Ureter (tissue), 1 donor: ENCODE measurements at places on chromosomes 4 and X. TPM values are rescaled to one million over a fixed set of nuclear protein-coding genes. Genes with fewer than 3 reads are reported as not detected.

The ASMT gene
- total RNA-seq, result 1.3 TPM

The VGLL1 gene
- total RNA-seq, result 85.6 TPM

The ARX gene
- total RNA-seq, result not detected

The FAT1 gene
- total RNA-seq, result 185 TPM

The RPS6KA3 gene
- 40.3 TPM for total RNA-seq

The GPR101 gene
- total RNA-seq, result not detected

The PDE6B gene
- total RNA-seq, result 15.1 TPM

The CXCL9 gene
- 1.2 TPM for total RNA-seq

The PPP2R2C gene
- 2.8 TPM for total RNA-seq

The NPY2R gene
- total RNA-seq, result not detected

- no peak for DNase-seq
Observed at GRCh38 chr4:148842843-148843242, 400.6 kb upstream of the NR3C2 start.

- DNase-seq, result no peak
Observed at GRCh38 chr4:157012781-157013180, 41.2 kb upstream of the PDGFC start.

DNA sequence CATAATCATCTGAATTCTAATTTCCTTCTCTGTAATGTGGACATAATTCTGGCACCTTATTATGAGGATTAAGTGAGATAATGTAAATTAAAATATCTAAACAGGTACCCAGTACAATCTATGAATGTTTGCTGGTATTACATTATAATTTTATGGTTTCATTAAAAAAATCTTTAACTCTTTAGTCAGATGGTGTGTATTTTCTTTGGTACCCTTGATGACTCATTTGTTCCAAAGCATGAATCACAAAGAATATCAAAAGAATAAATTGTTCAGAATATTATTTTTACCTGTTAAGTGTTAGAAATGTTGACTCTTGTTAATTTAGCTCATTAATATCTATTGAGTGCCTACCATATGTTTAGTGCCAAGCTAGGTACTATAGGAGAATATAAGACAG lies 74.3 kb downstream of the SNX25 start:
- no peak for DNase-seq

DNA sequence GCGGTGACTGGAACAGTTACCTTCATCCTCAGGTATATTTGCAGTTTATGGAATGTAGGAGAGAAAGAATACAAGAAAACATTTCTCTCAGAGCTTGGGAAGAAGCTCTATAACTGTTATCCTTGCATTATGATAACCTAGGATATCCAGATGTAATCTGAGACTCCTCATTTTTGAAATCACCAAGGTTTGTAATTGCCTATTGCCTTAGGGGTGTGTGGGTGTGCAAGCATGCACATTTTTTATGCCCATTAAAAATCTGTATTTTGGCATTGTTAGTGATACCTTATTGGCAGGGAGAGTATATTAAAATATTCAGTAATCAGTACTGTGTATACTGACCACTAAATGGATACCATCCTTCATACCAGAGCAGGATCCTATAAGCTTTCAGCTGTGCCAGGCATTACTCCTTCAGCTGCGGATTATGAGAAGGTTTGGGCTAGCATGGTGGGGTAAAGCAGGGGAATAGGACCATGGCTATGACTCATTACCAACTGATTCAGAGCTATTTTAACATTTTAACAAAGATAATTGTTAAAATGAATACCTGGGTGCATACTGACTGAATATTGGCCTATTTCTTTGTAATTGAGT lies 8.3 kb downstream of the SEC24B start:
- DNase-seq, result no peak

- no peak for DNase-seq
Observed at GRCh38 chr4:8374851-8375649, 65.5 kb downstream of the ACOX3 start.

DNA sequence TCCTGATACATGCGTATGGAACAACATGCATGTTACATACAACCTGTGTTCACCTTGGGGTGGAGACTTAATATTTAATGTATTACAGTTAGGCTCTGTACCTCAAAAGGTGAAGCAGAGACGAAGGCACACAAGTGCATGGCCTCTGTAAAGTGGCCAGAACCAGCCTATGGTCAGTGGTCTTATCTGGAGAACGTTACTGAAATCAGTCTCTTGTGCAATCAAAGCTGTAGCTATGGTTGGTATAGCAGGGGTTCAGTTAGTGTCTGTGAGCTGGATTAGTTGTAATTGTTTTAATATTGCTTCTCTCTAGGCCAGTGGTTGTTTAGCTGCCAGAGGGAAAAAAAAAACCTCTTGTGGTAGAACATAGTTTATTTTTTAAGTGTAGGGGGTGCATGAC lies 2.2 kb upstream of the TMEM33 start:
- DNase-seq, result no peak

- DNase-seq, result no peak
Observed at GRCh38 chr4:3687538-3687937, 78.6 kb upstream of the ADRA2C start.

GRCh38 chr4:140637836-140638235 lies 69.1 kb upstream of the UCP1 start:
- DNase-seq, result no peak

DNA sequence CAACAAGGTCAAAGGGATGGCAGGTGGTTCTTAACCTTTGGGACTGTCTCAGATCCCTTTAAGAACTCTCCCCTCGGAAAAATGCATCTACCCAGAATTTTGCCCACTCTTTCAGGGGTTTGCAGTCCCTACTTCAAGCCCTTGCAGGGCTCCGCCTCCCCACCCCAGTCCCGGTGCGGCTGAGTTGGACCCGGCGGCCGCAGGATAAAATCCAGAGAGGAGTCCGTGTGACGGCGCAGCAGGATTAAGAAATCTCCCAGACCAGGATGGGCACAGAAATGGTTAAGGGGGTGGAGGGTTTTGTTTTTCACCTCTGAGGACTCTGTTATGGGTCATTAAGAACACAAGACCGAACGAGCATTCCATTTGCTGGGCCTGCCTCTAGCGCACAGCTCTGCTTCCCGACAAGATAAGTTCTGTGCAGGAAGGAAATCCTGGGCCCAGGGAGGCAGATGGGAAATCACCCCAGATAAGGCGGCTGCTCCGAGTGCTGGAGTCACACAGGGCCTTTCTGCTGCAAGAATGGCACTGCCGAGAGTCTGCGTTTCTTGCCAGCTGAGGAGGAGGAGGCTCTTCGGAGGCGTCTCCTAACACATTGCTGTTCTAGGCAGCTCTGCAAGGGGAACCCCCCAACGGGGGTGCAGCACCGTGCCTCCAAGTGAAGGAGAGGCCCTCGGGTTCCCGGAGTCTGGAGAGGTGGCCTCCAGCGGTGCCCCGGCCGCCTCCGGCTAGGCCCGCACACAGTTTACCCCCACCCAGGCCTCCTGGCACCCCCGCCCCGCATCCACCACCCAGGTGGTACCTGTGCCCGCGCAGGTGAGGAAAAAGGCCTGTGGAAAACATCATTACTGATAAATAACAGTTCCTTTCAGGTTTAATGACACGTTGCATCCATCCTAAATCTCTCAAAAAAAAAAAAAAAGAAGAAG lies 277.6 kb downstream of the BCOR start:
- no peak for DNase-seq

DNA sequence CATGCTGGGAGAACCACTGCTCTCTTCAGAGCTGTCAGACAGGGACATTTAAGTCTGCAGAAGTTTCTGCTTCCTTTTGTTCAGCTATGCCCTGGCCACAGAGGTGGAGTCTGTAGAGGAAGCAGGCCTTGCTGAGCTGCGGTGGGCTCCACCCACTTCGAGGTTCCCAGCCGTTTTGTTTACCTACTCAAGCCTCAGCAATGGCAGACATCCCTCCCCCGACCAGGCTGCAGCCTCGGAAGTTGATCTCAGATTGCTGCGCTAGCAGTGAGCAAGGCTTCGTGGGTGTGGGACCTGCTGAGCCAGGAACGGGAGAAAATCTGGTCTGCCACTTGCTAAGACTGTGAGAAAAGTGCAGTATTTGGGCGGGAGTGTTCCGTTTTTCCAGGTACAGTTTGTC lies 118.9 kb downstream of the SLC10A6 start:
- DNase-seq, result peak; percentile 72

- DNase-seq, result no peak
Observed at GRCh38 chr4:141339966-141340365, 119.3 kb downstream of the ZNF330 start.

DNA sequence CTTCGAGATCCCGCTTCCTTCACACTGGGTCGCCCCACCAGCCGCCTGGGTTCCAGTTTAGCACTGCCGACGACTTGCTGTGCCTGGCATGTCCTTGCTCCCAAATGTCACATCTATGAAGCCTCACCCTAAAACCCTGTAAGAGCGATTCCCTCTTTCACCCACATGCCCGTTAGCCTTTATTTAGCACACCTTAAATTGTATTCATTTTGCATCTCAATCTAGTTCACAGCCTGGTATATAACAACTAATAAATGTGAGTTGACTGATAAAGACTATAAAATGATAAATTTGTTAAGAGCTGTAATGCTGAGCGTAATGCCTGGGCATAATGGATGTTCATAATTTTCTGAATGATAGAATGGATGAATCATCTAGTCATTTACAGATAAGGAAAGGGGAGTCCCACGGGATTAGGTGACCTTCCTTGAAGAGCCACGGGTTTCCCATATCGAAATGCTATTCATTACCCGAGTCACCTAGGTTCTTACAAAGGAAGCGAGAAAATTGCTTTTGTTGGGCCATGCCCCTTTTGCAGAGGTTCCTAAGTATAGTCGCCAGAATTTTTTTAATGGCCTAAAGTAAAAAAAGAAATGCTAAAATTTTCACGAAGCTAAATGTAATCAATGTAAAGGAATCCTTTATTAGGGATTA lies 1.1 kb upstream of the AP1S2 start:
- no peak for DNase-seq

- DNase-seq, result no peak
Observed at GRCh38 chrX:17053502-17053901, 107.0 kb downstream of the REPS2 start.

DNA sequence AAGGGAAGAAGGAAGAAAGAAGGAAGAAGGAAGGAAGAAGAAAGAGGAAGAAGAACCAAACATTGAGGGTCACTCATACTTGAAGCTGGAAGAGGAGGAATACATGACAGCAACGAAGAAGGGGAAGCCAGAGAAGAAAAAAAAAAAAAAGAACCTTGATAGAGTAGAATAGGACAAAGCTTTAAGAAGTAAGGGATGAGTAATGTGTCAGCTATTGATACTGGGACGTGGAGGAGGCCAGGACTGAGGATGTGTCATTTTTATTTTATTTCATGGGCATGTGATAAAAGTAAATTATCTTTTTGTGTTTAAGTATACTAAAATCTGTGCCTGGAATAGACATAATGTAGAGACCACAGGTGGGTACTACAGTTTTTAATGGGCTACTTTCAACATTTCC lies 6.4 kb downstream of the EDA2R start:
- no peak for DNase-seq

DNA sequence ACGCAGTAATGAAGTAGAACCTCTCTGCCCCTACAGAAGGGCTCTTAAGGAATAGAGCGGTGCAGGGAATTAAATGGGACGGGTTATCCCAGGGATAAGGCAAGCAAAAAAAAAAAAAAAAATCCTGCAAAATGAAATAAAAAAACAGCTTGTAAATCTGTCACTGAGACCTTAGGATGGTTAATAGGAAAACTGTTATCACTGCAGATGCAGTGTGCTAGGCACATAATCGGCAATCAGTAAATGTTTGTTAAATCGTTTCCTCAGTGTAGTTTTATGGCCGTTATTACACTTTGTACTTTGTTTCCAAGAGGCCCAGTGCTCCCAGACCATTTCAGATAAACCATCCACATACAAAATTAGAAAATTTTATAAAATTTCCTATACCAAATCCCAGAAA lies 1.0 kb downstream of the HNRNPH2 start:
- no peak for DNase-seq

DNA sequence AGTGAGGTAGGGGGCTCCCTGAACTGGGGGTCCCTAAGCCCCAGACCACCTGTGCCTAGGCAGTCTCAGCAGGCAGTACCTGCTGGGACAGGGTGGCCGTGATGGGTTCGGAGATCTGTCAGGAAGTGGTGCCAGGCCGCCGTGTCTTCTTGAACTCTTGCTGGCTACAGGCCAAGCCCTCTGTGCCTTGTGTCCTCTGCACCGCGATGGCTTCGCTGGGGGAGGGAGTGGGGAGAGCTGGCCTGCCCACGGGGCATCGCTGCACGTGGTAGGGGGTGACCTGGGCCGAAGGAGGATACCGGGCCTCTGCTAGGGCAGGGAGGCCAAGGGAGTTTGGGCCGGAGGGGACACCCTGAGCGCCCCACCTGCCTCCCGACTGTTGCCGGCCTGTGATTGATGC lies 96.7 kb upstream of the NKX1-1 start:
- no peak for DNase-seq

DNA sequence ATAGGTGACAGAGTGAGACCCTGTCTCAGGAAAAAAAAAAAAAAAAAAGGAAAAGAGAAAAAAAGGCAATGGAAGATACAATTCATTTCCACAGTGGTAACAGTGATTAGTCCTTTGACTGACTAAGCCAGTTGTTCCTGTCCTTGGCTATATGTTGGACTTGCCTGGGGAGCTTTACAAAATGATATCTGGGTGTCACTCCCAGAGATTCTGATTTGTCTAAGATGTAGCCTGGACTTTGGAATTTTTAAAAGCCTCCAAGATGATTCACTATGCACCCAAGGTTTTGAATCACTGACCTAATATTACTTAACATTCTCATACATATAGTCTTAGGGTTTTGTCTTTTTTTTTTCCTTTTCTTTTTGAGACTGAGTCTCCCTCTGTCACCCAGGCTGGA lies 16.9 kb downstream of the HELQ start:
- no peak for DNase-seq

- DNase-seq, result peak; percentile 55
Observed at GRCh38 chrX:39813631-39814277, 284.0 kb downstream of the BCOR start.

- DNase-seq, result no peak
Observed at GRCh38 chr4:53076374-53076958, 214.3 kb downstream of the RASL11B start.

DNA sequence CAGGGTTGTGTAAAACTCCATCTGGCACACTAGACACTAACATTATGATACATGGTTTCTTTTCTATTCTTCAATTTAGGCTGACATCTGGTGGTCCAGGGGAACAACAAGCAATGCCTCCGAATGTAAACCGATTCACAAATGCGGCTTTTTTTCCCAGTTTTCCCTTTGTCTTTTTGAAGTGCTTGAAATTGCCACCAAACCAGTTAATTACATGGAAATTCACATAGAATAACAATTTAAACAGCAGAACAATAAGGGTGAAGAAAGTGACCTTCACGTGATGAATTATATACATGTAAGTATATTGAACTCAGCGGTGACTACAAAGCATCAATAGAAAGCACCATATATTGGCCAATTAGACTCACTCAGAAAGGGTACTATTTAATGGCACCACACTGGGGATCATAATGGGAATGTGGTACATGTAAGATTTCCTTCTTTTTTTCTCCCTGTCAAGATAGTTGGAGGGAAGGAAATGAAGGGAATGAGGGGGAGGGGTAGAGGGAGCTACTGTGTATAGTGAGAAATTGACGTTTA lies 103.9 kb downstream of the MMRN1 start:
- no peak for DNase-seq

- DNase-seq, result no peak
Observed at GRCh38 chrX:14124562-14124961, 94.9 kb upstream of the GEMIN8 start.
